A172 (cell line): ENCODE measurements at places on chromosomes 3 and 15.
A peak's percentile ranks its signal among the peaks of the same experiment; 100 is the strongest.

- DNase-seq = no peak
Measured at GRCh38 chr3:150635076-150635475, 32.0 kb downstream of the SELENOT start.

DNA sequence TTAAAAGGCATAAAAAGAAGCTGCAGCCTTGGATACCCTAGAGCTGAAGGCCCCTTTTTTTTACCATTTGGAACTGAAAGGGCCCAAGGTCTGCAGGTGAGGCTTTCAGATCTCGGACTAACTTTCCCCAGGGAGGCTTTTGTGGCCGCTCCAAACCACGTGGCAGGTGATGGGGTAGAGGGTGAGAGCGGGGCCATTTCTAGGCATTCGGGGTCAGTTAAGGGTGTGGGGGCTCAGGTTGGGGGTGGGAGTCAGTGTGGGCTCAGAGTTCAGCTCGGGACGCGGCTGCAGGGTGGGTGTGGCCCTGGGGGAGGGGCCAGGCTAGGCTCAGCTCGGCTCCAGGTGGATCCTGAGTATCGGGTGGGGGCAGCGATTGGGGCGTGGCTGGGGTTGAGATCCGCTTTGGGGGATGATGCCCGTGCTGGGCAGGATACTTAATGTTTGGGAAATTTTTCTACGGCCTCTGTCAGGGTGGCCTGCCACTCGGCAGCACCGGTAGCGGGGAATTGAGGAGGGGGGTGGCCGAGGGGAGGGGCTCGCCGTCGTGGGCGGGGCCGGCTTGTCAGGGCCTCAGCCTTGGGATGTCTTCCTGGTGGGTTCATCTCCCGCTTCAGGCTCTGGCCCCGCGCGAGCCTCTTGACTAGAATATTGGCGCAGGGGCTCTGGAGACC lies 2.5 kb downstream of the KLF13 start:
- no peak for DNase-seq

DNA sequence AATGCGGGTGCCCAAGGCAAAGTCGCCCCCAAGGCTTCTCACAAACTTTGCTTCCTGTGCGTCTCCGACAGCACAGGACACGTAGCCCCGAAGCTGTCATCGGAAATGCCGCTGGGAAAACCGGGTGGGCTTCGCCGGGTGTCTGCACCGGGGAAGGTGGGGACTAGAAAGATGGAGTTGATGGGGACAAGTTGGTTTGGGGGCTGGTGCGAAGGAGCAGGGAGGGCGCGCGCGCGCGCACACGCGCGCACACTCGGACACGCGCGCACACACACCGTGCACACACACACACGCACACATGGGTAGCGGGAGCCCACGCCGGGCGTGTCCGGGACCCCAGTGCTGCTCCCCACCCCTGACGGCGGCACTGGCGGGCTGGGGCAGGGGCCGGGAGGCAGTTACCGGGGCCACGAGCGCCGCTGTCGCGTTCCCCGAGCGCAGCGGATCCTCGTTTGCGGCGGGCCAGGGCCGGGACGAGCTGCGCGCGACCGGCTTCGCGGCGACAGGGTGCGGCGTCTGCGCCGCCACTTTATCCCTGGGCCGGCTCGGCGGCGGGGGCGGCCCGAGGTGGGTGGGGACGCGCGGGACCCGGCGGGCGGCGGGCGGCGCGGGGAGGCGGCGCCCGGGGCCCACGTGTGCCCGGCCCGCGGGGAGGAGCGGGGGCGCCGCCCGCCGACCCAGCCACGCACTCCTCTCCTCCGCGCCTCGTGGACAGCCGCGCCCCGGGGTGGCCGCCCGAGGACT lies 539 bp upstream of the MGLL start:
- no peak for DNase-seq

DNA sequence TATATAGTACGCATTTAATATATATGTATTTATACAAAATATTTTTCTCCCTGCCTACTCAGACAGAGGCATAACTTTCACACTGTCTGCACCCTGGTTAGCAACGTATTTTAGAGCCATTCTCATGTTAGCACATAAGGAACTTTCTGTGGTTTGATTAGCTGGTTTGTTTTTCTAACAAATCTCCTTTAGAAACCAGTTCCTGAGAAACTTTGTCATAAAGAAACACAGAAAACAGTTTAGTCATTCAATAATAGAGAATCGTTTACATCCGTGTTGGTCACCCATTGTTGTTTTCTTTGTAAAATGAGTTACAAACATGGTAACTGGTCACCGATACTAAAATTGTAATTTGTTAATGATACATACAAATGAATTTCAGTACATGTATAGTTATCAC lies 5.9 kb upstream of the NGRN start:
- no peak for DNase-seq

DNA sequence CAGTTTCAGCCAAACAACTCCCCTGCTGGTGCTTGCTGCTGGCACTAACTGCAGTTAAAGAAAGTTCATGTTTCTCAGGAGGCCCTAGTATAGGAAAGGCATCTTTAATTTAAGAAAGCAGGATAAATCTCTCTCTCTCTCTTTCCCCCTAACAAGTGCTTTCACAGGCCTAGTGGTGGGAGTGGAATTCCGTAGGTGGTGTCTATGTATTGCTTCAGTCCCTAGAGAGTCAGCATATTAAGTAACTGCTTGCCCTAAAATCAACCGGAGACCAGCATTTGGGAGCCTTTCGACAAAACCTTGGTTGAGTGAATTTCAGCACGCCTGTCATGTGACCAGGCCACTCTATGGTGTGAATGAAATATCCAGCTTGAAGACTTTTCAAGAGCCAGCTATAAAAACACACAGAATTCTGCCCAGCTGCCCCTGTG lies 169.2 kb upstream of the TGFBR2 start:
- DNase-seq = no peak

DNA sequence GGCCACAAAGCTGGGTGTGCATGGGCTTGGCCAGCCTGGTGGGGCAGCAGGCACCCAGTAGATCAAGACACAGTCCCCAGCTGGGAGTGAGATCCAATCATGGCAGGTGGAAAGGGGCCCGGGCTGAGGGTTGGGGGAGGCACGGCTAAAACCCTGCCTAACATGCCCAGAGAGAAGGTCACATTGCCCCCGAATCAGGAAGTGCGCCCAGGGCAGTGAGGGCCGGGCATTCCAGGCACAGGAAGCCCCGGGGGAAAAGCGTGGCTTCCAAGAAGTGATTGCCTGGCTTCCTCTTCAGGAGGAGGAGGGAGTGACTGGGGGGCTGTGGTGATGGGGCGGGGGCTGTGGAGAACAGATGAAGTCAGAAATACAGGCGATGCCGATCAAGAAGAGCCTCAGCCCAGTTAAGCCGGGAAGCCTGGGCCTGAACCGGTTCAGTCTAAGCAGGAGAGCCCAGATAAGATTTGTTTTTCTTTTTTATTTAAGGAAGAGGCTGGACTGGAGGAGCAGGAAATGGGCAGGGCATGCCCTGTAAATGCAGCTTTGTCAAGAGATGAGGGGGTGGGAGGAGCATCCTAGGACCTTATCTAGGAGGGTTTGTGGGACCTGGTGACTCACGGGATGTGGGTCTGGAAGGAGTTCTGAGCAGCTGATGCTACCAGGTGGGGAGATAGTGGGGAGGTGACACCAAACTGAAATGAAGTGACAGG lies 83.9 kb downstream of the CHSY1 start:
- DNase-seq = peak; percentile 99

DNA sequence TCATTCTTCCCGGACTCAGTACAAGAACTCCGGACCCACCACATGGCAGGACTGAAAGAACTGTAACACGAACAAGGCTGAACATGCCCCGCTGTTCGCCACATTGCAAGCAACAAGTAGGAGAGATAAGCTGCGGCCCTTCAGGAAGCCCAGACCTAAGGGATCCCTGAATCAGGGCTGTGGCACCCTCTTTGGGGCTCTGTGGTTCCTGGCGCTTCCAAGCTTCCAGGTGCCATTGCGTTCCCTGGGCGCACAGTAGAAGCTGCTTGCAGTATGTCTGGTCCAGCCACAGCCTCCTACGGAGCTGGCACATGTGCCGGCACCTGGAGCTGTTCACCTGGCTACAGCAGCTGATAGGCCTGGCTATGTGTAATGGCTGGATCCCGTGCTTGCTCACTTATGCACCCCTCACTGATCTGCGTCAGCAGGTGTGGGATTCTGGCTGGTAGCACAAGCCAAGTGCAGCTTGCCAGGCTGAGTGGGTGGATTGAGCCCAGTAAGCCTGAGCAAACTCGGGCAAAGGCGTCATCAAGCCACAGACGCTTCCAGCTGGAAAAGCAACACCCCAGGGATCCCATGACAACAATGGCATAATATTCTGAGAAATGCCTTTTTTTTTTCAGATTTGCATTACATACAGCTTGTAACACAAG lies 748.6 kb upstream of the GBE1 start:
- no peak for DNase-seq

GRCh38 chr3:195405651-195406050 lies 37.2 kb downstream of the ACAP2 start:
- DNase-seq = no peak

DNA sequence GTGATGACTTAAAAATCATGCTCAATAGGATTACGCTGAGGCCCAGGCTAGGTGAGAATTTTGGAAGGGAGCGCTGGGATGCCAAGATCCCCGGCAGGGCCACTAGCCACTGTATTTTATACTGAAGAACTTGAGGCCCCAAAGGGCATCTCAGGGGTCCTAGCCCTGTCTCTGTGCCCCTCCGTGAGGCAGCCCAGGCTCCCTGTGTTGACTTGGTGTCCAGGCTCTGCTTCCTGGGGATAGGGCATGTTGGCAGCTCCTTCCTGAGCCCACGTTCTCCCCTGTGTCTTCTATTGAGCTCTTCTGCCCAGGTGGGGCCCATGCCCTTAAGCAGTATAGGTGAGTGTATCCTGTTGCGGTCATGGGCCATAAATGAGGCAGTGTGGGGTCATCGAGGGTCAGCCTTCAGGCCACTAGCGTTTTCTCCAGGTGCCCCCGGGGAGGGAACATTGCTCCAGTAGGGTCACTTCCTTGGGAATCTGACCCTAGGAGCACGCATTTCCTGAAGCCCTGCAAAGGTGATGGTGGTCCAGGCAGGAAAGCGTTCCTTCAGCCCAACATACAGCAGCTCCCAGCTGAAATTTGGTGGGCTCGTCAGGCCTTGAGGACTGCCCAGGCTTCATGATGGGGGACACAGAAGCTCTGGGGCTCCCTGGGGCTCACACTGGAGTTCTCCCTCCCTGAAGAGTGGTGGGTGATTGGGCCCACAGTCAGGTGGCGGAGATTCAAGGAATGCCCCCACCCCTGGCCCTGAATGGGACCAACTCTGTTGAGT lies 189.4 kb downstream of the UBE3A start:
- no peak for DNase-seq
